ENCODE measurements at places on chromosomes 2 and 18.
A peak's percentile ranks its signal among the peaks of the same experiment; 100 is the strongest.

DNA sequence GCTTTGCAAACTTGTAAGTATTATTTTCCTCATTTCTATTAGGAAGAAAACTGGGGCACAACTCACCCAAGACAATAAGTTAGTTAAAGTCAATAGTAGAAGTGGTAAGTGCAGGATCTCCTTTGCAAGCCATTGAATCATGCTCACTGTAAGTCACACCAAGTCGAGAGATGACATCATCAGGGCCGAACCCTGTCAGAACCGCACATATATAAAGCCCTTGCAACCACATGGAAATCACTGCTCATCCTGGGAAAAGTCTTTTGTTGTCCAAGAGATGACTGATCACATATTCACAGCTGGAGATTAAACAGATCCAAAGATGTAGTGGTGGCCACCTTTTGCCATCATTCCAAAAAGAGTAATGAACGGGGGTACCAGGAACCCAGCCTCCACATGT lies 484.8 kb upstream of the ID2 start:
- no peak for DNase-seq

- no peak for DNase-seq
These were observed 4.8 kb upstream of the UGGT1 start for GRCh38 chr2:128086244-128086643.

DNA sequence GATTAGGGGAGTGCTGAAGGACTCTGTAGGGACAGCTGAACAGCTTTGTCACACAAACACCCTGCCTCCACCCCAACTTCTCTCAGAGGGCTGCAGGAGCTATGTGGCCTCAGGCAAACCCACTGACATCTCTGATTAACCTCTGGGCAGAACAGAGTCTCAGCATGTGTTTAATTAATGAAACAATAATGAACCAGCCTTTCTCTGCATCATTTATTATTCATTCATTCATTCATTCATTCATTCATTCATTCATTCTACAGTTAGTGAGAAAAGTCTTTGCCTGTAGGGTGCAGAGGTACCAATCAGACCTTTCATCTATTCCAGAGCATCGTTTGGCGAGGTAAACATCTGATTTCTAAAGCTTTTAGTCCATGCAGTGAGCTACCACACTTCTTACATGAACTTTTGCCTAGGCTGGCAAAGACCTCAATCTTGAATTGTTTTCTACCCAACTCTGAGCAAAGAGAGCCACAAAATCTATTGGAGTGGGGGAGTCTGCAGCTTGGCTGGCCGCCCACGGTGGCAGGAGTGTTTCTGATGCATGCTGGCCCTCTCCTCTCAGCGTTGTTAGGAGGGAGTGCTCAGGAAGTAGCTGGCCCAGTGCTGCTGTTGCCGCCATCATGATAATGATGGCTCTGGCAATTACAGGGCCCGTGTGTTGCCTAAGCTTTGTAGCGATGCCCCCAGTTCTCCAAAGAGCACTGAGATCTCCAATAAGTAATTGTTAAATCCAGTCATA lies 198.9 kb downstream of the SMAD7 start:
- DNase-seq: no peak

GRCh38 chr18:51054764-51055163 lies 24.8 kb downstream of the SMAD4 start:
- DNase-seq: no peak

DNA sequence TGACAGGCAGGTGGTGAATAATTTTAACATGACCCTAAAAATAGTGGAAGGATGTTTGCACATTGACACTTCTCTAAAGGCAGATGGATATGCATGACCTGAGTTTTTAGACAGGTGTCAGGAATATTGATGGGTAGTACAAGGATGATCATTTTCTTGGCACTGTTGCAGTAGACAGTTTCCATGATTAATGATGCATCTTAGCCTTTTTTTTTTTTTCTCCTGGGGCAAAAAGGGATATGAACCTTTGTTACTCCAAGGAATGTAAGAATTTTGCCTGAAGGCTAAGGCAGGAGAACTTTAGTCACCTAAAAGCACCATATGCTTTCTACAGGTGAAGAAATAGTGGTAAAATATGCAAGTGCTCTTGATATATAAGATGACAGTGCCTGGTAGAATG lies 136.3 kb upstream of the CAVIN2 start:
- no peak for DNase-seq

DNA sequence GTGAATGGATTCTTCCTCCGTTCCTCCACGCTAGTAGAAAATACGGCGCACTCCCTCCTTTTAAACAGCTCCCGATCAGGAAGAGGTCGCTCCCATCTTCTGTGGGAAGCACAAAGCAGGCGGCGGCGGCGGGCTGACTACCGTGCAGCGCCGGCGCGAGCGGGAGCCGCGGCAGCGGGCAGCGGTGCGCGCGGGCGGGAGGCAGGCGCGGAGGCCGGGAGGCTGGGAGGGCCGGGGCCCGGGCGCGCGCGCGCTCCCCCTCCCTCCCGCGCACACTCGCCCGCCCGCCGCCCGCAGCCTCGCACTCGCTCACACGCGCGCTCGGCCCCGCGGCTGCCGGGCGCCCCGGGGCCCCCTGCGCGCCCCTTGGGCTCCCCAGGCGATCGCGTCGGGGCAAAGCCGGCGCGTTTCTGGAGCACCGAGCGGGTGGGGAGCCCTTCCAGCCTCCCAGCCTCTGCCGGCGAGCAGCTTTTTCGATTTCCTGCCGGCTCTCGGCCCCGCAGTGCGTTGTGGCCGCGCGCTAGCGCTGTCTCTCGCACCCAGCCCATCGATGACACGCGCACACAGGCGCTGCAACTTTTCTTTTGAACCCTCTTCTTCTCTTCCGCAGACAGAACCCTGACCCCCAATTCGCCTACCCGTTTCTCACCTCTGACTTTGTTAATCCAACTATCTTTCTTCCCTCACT lies at the start of gene SLC8A1:
Gene SLC8A1, minus strand, starts transcription at position 173 of the 688 bp plus-strand sequence.
- DNase-seq: peak; percentile 66

DNA sequence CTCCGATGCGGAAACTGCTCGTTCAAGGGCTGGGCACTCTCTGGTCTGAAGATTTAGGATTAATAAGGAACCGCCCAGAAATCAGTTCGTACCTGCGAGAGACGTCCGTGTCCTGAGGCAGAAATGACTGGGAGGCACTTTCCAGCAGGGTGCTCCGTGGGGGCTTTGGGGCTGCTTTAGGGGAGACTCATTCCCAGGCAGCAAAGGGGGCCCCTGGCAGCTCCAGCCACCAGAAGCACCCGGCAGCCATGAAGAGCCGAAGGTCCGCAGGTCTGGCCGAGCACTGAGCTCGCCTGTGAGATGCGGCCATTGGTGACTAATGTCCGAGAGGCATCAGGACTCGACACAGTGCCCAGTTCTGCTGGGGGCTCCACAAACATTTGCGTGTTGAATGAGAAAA lies 20.9 kb downstream of the KCNG2 start:
- no peak for DNase-seq

- DNase-seq: no peak
These were observed 78.3 kb downstream of the TGIF1 start for GRCh38 chr18:3528231-3528630.

DNA sequence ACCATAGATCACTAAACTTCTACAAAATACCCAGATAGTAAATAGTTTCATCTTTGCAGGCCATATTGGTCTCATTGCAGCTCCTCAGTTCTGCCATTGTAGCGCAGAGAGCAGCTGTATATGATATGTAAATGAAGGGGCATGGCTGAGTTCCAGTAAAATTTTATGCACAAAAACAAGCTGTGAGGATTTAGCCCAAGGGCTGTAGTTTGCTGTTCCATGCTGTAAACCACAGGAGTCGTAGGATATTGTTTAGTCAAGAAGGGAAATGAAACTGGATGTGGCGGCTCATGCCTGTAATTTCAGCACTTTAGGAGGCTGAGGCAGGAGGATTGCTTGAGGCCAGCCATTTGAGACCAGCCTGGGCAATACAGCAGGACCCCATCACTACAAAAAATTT lies 83.0 kb downstream of the MGAT5 start:
- DNase-seq: no peak

DNA sequence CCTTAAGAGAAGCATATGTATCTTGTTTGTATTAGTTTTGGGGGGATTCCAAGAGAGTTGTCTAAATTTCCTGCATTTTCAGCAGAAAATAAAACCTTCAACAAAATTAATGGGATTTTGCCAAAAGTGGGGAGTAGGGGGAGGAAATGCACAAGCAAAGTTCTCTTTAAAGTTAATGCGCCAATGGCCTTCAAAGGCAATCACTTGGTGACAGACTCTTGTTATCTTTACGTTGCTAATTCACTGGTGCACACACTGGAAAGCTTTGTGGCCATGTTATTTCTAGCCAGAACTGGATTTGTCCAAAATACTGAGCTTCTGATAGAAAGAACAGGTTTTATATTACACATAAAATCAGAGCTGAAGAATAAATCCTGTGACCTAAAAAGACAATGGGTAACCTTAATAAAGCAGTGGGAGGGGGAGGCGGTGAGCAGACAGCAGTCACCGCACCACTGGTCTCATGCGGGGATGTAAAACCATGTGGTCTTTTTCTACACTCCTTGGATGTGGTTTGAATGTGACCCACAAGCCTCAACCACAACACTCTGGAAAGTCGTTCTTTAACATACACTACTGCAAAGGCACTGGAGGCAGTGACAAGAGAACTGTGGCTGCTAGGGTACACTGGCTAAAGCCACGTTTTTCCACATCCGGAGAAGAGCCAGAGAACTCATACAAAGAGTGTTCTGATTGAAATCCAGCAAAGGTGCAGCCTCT lies 176.9 kb upstream of the SMAD7 start:
- DNase-seq: no peak

- DNase-seq: no peak
These were observed 32.2 kb downstream of the UBR3 start for GRCh38 chr2:169859423-169859822.

DNA sequence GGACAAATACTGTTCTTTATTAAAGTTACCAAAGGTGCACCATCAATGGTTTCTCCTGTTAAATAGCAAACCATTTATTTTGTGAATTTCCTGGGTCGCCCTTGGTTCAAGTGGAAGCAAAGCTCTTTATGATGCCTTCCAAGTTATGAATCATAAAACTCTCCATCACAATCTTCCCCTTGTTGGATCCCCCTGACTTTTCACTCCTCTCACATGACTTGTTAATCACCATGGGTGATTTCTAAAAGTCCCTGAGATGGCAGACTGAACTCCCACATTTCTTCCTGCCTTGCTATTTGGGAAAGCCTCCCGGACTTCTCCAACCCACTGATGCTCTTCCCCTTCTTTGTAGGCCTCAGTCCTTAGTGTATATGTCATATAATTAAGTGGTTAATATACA lies 176.0 kb downstream of the THADA start:
- DNase-seq: no peak

GRCh38 chr2:167599219-167599618 lies 648.2 kb downstream of the STK39 start:
- DNase-seq: no peak

DNA sequence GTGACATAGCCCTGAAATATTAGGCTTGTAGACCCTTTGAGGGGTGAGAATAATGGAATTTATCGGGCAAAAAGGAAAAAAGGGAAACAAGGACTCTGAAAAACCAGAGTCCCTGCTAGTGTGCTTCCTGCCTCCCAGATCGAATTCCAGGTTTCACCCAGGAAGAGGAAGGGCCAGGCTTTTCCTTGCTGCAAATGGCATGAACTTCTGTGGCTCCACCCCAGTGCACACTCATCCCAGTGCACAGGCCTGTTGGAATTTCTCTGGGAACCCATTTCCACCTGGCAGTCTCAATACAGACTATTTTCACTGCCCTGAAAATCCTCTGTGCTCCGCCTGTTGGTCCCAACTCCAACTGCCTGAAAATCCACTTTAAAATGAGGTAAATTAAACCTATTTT lies 29.9 kb downstream of the C18orf54 start:
- DNase-seq: no peak

DNA sequence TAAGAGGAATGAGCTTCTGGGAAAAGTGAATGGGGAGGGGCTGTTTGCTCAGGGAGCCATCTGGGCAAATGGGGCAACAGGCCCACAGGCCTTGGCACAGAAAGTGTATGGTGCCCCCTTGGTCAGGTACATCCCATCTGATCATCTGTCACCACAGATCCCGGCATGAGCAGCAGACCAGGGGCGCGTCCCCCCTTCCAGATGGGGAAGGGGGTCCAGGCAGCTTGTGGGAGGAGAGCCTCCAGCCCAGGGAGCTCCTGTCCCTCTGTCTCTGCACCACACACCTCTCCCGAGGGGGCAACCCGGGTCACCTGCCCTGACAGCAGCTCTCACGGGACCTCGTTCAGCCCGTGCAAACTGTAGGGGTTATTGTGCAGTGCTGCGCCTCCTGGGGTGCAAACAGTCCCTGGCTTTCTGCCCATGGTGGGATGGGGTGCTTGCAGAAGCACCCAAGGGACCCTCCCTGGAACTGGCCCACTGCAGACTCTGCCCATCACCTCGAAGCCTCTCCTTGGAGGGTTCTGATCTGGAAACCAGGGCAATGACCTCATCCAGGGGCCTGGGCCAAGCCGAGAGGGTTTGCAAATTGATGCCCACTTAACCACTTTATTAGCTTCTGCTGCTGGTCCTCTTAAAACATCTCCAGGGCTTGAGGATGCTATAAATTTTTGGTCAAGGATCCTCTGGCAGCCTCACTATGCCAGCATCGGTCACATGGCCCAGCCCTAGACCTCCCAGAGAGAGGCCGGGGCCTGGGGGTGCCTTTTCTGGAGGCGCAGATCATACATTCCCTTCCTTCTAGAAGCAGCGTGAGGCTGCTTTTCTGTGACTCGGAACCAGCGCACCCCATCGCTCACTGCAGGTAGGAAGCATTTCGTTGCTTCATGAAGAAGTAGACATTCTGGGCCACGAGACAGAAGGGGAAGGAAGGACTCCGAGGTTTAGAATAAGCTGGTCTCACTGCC lies 7.6 kb upstream of the BOK start:
- peak; percentile 55 for DNase-seq

- DNase-seq: no peak
These were observed 76.8 kb downstream of the CEP192 start for GRCh38 chr18:13067966-13068365.

Data from NCI-H510A (cell line).